ENCODE measurements at places on chromosomes 5 and 9.

- no peak for DNase-seq
Measured at GRCh38 chr5:107633171-107633901, 37.4 kb downstream of the EFNA5 start.

GRCh38 chr5:180250329-180250728 is 41.3 kb upstream of the RASGEF1C start:
- DNase-seq = no peak

DNA sequence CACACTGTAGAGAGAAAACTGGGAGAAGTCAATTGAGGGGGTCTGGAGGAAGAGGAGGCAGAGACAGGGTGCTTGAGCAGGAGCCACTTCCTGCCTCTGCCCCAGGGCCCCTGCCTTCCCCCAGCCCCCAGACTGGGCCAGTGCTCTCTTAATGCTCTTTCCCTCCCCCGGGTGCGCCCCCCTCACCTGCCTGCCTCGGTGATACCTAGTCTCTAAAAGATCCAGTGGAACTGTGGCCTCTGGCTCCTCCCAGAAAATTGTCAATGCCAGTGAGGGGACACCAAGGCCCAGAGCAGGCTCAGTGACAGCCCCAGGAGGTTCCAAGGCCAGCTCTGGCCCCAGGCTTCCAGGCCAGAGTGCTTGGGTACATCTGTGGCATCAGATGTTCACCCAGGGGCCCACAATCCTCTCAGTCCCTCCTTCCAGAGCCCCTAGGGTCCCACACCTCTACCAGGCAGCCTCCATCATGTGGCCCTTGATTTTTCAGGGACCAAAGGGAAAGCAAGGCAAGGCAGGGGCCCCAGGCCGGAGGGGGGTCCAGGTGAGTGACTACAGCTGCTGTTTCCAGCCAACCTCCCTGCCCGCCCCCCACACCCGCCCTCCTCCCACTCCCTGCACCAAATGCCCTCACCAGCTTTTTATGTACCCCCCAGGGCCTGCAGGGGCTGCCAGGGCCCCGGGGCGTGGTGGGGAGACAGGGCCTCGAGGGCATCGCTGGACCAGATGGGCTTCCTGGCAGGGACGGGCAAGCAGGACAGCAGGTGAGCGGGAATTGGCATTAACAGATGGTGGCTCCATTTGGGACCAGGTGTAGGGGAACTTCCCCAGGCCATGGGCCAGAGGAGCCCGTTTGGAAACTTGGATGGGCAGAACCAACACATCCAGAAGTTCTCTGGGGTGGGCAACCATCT is 33.1 kb upstream of the ORM1 start:
- no peak for DNase-seq

GRCh38 chr5:85849411-85849810 is 768.3 kb upstream of the COX7C start:
- no peak for DNase-seq

DNA sequence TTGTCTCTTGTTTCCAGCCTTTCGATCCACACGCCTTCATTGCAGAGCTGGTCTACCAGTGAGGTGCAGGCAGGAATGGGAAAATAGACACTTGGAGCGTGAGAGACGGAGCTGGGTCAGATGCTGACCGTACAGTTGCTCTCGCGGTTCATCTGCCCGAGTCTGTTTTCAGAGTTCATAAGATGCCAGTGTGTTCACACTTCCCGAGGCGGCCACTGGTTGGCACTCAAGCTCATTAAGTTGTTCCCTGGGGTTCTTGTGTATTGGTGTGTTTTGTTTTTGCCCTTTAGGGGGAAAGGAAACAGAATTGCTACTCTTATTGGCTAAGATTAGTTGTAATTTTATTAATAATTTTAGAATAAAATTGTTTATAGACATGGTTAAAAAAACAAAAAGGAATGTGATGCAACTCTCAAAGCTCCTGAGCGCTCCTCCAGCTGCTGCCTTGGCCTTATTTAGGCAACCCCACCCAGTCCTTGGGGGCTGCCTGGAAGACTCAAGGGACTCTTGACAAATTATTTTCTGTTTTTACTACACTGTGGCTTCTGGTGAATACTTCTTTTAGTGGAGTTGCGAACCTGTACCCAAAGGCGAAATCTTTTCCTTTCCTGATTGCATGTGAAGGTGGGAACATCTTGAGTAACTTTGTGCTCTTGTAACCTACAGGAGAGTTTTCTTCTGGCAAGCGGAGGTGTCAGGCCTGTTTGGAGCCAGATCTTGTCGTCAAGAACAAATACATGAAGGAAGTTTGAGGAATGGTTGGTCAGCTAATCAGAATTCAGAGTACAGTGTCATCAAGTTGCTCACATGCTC is 146.1 kb downstream of the MAST4 start:
- DNase-seq = no peak

GRCh38 chr5:58542709-58543108 is 40.2 kb upstream of the RAB3C start:
- no peak for DNase-seq

DNA sequence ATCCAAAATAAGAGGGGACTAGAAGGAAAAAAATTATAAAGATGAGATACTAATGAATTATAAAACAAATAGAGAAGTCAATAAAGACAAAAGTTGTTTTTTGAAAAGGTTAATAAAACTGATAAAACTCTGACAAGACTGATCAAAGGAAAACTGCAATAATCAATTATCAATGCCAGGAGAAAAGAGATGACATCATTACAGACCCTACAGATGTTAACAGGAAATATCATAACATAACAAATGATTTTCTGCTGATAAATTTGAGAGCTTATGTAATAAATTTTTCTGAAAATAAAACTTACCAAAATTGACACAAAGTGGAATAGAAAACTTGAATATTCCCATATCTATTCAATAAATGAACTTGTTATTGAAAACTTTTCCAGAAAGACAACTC is 34.3 kb upstream of the CEP72 start:
- no peak for DNase-seq

DNA sequence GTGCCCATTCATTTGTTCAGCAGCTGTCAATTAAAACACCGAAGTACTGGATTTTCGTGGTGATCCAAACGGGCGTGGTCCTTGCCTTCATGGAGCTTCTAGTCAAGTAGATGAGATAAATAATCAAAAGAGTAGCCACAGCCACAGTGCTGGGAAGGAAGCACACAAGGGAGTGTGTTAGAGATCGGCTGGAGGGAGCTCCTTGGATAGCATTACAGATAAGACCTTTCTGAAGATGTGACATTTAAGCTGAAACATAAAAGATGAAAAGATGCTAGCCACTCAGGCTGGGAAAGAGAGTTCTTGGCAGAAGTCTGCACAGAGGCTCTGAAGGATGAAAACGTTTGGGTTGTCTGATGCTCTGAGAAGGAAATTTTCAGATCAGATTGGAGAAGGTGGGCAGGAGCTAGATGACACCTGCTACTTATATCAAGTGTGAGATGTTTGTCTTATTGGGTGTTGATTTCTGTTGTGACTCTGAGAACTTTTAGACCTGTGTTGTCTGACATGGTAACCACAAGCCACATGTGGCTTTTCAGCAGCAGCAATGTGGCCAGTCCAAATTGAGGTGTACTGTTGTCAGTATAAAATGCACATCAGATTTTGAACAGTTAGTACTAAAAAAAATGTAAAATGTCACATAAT is 123.9 kb downstream of the TLE4 start:
- no peak for DNase-seq

GRCh38 chr5:172505845-172506244 is 51.5 kb upstream of the SH3PXD2B start:
- DNase-seq = no peak

DNA sequence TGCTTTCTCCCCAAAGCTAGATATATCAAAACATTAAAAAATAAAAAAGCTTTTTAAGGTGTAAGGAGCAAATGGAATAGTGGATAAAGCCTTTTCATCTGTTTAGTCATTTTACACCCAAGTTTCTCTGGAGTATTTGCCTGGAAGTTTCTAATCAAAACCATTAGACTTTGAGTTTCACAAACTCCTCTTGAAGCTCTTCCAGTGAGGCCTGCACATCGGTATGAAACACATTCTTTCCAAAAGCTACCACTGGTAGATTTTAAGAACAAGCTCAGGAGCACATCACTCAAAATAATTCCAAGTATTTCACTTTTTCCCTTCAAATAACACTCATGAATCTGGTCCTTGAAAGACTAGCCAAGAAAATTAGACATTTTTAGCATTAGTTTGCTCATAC is 5.7 kb downstream of the TRIM52 start:
- no peak for DNase-seq

- no peak for DNase-seq
Measured at GRCh38 chr5:39461007-39461682, 36.4 kb upstream of the DAB2 start.

DNA sequence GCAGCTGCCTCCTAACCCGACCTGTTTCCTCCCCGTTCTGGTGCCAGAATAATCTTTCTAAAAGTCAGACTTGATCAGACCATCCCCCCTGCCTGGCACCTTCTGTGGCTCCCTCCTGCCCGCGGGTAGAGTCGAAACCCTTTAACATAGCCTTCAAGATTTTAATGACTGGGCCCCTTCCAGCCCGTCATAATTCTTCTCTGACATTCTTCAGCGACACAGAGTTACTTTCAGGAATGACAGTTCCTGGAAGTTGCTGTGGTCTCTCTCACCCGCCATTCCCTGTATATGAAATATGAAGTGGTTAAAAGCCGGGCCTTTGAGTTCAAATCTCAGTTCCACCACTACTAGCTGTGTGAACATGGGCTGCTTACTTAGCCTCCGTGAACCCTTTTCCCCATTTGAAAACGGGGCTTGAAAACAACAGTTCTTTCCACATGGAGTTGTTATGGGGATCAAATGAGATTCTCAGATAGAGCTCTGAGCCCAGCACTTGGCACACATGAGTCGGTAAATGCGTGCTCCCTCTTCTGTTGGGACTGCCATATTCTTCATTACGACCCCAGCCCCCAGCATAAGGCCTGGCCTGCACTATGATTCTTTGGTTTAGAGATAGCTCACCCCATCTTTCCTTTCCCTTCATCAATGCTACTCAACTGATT is 737 bp downstream of the NANS start:
- no peak for DNase-seq

DNA sequence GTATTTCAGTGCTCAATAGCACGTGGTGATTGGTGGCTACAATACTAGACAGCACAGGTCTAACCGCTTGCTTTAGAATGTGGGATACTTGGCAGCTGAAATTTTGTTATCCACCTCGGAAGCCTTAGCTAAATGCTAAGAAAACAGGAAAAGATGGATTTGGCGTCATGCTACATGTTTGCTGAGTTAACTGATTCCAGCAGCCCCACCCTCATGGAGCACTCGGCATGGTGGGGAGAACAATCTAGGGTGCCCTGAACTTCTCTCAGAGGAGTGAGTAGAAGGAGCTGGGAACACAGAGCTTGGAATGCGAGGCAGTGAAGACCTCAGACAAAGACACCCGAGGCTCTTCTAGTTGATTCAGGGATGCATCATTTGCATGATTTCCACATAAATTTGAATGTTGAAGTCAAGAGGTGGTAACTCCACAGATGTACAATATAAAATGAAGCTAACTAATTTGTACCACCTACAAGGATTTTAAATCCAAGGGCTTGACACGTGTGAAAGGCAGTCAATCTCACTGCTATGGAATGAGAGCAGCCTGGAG is 145.1 kb upstream of the FSTL4 start:
- DNase-seq = no peak

- no peak for DNase-seq
Measured at GRCh38 chr9:93473411-93473810, 20.0 kb upstream of the FAM120AOS start.

DNA sequence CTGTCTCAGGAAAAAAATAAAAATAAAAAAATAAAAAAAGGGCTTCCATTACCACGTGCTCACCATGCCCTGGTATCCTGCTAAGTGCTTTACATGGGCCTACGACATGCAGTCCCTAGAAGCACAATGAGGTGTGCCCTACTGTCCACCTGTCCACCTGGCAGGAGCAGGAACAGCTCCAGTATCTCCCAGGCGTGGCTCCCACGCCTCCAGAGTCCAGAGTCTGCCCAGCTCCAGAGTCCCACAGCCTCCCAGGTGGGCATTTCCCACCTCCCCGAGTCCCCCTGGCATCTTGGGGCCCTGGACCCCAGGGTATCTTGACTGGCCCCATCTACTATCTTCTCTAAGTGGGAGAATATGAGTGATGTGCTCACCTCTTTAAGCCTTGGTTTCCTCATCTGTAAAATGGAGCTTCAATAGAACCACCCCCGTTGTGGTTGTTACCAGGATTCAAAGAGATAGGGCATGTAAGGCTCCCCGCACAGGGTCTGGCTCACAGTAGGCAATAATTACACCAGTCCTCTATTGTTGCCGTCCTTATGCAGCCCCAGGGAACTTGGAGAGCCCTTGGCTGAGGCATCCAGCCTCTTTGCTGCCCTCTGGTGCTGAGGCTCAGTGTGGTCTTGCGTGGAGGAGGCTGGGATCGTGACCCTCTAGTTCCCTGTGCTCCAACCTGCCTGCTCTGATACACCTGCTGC is 8.9 kb downstream of the CXCL14 start:
- DNase-seq = no peak

GRCh38 chr5:17249029-17249634 is 31.7 kb downstream of the BASP1 start:
- DNase-seq = no peak

DNA sequence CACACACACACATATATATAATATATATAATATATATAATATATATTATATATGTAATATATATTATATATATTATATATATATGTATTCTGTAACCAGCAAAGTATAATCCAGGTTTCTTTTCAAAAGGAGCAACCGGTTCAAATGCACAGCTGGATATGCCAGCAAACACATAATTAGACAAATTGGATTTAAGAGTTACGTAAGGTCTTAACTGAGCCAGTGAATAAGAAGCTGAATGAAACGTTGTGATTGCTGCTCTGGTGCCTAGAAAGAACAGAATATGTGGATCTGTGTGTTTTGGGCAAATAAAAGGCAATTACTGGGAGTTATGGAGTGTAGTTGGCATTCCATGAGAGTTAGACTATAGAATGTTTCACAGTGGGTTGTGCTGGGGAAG is 178.1 kb downstream of the SLF1 start:
- no peak for DNase-seq

DNA sequence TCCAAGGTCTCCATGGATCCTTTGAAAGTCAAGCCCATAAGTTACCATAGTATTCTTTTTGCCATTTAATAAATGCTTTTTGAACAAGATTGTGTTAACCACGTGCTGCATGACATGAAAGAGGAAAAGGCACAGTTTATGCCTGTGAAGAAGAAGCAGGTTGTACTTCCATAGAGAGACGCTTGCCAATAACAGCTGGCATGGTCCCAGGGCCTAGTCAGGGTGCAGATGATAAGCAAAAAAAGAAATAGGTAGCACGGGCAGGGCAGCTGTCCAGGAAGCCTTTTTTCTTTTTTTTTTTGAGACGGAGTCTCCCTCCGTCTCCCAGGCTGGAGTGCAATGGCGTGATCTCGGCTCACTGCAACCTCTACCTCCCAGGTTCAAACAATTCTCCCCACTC is 71.8 kb upstream of the CLINT1 start:
- no peak for DNase-seq

Data from esophagus squamous epithelium (tissue), 5 donors.